ENCODE measurements at places on chromosomes 1 and 21.

- DNase-seq, result no peak
Measured at GRCh38 chr1:78833491-78833890, 173.0 kb downstream of the ADGRL4 start.

- DNase-seq, result no peak
Measured at GRCh38 chr1:161915051-161915503, 108.6 kb downstream of the OLFML2B start.

- DNase-seq, result peak; percentile 89
Measured at GRCh38 chr1:212179394-212180076, 105.7 kb upstream of the PPP2R5A start.

GRCh38 chr1:115710859-115711624, 57.5 kb downstream of the CASQ2 start:
- DNase-seq, result no peak

GRCh38 chr1:66267201-66267940, 266.6 kb upstream of the SGIP1 start:
- peak; percentile 36 for DNase-seq

DNA sequence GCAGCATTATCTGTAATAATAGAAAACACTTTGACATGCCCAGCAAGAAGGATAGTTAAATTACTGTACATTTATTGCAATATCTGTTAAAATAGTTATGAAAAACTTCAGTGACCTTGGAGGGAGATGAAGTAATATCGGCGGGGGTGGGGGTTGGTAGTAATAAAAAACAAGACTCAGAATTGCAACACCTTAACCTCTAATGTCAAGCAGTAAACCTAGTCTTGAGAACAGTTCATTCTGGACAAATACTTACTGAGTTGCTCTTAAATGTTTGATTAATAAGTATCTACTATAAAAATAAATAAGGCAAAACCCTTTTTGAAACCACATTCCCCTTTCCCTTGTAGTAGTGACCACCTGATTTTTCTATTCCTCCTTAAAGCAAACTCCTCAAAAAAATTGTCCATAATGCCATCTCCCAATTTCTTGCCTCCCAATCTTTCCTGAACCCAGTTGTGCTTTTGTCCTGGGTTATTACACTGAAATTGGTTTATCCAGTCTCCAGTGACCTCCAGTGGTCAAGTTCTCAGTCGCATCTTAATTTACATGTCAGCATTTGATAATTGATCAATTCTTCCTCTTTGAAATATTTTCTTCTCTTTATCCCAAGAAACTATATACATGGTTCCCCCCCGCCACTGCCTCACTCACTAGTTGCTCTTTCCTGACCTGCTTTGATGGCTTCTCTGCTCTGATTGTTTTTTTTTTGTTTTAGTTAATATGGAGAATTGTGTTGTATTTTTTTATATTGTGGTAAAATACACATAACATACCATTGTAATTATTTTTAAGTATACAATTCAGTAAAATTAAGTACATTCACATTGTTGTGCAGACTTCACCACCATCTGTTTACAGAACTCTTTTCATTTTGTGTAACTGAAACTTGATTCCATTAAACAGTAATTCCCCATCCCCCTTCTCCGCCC, 36.8 kb downstream of the RAP1A start:
- DNase-seq, result peak; percentile 57

- DNase-seq, result no peak
Measured at GRCh38 chr1:190595438-190595837, 117.8 kb upstream of the BRINP3 start.

- DNase-seq, result no peak
Measured at GRCh38 chr1:5649795-5650194, 342.4 kb downstream of the NPHP4 start.

DNA sequence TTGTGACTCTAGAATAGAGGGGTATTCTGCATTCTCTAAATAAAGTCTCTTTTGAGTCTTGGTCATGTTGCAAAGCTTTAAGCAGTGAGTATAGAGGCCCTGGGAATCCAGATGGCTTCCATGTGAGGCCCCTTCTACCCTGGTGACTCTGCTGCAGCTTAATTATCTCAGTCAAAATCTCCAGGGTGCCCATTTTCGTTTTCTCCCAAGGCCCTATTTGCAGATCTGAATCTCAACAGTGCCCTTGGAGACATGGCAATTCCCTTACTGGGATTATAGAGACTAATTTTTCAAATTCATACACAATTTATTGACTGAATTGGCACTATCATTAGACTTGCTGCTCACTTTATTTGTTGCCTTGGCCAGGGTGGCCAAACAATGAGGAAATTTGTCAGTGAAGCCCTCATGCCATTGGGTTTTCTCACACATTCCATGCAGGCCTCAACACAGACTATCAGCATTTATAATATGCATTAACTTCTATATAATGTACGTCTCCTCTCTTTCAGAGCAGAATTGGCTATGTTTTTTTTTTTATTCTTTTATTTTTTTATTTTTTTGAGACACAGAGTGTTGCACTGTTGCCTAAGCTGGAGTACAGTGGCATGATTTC, 35.1 kb downstream of the PROX1 start:
- no peak for DNase-seq

- DNase-seq, result no peak
Measured at GRCh38 chr1:206144605-206145004, 27.4 kb upstream of the AVPR1B start.

- DNase-seq, result peak; percentile 14
Measured at GRCh38 chr1:186819126-186819525, 9.6 kb upstream of the PLA2G4A start.

DNA sequence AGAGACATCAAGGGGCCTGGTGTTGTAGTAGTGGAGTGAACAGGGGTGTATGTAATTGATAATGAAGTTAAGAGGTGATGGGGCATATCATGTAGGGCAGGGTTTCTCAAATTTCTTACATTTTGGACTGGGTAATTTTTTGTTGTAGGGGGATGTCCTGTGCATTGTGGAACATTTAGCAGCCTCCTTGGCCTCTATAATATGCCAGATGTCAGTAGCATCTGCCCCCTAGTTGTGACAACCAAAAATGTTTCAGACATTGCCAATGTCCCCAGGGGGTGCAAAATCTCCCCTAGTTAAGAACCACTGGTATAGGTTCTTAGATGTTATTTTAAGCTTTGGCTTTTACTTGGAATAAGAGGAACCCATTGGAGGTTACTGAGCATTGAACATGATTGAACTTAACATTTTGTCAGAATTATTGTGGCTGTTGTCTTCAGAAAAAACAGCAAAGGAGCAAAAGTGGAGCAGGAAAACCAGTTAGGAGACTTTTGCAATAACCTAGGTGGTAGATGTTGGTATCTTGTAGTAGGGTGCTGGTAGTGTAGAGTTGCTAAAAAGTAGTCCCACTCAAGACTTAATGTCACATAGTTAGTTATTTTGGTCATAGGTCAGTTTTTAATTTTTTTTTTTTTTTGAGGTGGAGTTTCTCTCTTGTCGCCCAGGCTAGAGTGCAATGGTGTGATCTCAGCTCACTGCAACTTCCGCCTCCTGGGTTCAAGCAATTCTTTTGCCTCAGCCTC, 6.2 kb downstream of the ZNF326 start:
- DNase-seq, result peak; percentile 11

- no peak for DNase-seq
Measured at GRCh38 chr1:82586473-82586872, 785.7 kb downstream of the ADGRL2 start.

DNA sequence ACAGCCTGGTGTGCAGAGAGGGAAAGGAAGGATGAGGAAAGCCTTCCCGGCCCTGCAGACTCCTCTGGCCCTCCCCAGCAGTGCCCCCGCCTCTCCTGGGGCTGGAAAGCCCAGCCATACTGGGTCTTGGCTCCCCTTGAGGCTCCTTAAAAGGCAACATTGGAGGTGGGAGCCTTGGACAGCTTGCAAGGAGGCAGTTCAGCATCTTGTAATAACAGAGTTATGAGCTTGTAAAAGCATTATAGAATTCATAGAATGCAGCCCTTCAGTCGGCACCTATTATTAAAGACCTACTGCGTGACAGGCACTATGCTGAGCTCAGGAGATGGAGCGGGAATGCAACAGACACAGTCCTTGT, 4.2 kb downstream of the TINAGL1 start:
- DNase-seq, result no peak

DNA sequence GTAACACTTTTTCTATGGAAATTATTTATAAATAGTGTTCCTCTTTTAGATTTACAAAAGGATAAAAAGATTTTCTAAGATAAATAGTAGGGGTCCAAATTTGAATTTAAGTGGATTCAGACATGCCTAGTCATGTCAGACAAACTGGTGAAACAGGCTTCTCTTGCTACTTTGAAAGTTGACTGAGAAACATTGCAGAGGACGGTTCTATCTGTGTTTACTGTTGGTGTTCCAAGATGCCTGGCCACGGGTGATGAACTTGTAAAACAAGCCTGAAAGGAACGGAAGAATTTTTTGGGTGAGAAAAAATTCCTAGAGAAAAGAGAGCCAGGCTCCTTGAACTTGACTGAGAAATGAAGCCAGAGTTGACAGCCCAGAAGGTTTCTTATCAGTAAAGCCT, 2.2 kb downstream of the KRTAP19-1 start:
- DNase-seq, result no peak

GRCh38 chr1:145942871-145943270, 14.9 kb downstream of the LIX1L start:
- DNase-seq, result no peak

DNA sequence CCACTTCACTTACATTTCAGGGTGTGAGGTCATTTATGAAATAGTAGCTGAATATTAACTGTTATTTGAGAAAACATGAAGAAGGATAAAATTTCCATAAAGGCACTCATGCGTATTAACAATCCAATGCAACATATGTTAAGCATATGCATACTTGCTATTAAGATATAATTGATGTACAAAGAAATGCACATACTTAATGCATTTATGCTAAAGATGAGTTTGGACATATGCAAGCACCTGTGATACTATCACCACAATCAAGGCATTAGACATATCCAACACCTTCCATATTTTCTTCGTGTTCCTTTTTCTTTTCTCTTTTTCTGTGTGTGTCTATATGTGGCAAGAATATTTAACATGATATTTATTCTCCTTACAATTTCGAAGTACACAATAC, 464.8 kb upstream of the BRINP3 start:
- DNase-seq, result no peak

DNA sequence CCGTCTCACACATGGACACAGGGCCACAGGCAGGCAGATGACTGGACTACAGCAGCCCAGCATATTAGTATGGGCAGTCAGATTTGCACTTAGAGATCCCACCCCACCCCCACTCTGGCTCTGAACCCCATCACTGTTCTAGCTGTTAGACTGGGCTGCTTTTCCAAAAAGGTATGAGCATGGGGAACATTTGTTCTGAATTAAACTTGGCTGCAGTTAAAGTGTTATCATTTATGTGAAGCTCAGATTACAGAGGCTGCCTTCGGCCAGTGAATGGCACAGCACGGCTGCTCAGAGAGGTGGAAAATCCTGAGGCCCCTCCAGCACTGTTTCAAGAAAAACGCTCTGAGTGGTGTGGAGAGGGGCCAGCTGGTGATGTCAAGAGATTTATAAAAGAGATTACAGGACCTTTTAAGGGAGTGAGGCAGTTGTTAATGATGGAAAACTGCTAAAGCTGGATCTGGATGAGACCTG, 6.9 kb upstream of the NOS1AP start:
- DNase-seq, result no peak

- peak; percentile 89 for DNase-seq
Measured at GRCh38 chr1:162855461-162856150, 5.4 kb downstream of the CCDC190 start.

GRCh38 chr1:110196917-110197765, 13.0 kb upstream of the KCNC4 start:
- DNase-seq, result peak; percentile 88

GRCh38 chr1:155703216-155703615, 14.3 kb downstream of the DAP3 start:
- DNase-seq, result no peak

- no peak for DNase-seq
Measured at GRCh38 chr1:180937624-180938225, 25.0 kb downstream of the KIAA1614 start.

- no peak for DNase-seq
Measured at GRCh38 chr1:164629971-164630370, 71.0 kb downstream of the PBX1 start.

DNA sequence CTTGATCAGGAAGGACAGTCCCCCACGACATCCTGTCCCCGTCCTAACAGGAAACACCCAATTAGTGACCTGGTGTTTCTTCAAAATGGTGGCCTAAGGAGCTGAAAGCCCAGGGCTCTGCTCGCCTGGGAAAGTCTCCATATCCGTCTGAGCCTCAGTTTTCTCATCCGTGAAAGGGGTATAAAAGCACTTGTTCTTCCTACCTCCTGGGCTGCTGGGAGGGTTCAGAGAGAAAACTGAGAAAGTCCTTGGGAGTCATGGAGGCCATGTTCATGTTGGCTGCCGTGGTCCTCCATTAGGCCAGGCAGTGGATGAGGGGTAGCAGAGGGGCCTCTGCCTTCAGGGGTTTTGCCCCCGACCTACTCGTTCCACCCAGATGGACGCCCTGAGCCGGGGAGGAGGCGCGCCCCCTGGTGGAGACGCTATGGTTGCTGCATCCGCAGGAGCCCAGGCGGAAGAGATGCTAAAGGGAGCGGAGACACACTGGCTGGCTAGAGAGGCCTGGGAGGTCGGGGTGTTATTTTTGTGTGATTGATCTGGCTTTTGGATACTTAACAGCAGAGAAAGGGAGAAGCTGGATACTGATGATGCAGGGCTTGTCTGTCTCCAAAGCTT, 113.5 kb downstream of the PRDM2 start:
- DNase-seq, result no peak

DNA sequence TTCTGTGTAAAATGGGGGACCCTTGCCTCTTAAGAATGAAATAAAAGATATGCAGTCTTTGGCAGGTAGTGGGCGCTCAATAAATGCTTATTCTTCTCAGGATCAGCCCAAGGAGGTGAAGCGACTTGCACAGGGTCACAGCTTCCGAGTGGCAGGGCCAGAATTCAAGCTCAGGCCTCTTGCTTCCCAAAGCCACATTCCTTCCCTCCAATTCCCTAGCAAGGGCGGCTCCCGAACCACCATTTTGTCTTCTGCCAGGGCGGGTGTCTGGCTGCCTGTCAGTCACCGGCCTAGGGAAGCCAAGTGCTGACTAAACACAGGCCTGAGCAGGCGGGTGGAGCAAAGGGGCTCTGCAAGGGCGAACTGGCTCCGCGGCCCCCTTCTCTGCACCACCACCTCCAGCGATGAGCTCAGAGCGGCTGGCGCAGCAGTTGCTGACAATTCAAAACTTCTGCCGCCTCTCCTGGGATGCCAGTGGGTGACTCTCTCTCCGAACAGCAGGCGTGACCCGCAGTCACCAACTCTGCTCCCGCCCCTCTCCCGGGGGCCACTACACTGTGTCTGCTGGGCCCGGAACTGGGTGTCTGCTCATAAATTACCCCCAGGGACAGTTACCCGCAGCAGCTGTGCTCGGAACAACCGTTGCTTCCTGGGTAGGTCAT, 10.8 kb downstream of the GPR3 start:
- no peak for DNase-seq

Data from RKO (cell line).